ENCODE measurements at places on chromosomes 4 and X. TPM values are rescaled to one million over a fixed set of nuclear protein-coding genes. Genes with fewer than 3 reads are reported as not detected.

The SATL1 gene
- not detected for total RNA-seq

The HMX1 gene
- total RNA-seq: not detected

The RTL9 gene
- total RNA-seq: not detected

The LRP2BP gene
- 2.7 TPM for total RNA-seq

The CCNI gene
- 385 TPM for total RNA-seq

The DCLK2 gene
- not detected for total RNA-seq

The SHOX gene
- not detected for total RNA-seq

The TMEM144 gene
- total RNA-seq: 0.45 TPM

The MAGEB1 gene
- not detected for total RNA-seq

The OTUD6A gene
- total RNA-seq: not detected

DNA sequence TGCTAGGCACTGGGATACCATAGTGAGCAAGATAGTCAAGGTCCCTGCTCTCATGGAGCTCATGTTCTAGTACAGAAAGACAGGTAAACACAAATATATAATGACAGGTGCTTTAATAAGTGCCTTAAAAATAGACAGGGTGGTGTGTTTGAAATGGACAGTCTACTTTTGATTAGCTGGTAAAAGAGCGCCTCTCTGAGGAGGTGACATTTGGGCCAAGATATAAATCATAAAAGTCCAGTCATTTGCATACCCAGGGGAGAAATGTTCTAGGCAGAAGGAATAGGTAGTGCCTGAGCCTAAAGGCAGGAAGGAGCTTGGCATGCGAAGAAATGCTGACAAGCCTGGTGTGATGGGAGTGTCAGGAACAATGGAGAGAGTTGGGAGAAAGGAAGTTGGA, 83.6 kb downstream of the DNAAF6 start:
- H3K4me1 ChIP-seq: no peaks in the 10 kb centered on the region
- no peaks in the 10 kb centered on the region for H3K27me3 ChIP-seq
- no peak overlapping the region for H3K27ac ChIP-seq
- no peaks in the 10 kb centered on the region for H3K36me3 ChIP-seq
- no peak for DNase-seq

DNA sequence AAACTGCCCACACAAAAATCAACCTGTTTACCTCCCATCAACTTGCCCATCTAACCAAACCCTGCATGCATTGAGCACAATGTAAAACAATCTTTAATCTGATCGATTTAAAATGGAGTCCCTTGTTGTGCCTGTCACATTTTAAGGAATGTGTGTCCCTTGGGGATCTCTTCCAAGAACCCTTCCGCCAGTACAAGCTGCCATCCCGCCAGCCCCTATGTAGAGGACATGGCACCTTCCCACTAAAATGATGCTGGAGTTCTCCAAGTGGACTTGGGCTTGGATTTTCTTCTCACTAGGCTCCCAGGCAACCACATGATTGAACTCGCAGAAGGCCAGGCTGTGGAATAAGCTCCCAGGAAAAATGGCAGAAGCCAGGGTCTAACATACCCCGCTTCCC, 45.8 kb upstream of the ENPP6 start:
- H3K27me3 ChIP-seq: no peaks in the 10 kb centered on the region
- no peaks in the 10 kb centered on the region for H3K36me3 ChIP-seq
- DNase-seq: no peak
- no peak overlapping the region for H3K27ac ChIP-seq
- H3K4me1 ChIP-seq: peaks cover 23% of the 10 kb centered on the region
- no peak overlapping the region for H3K4me3 ChIP-seq

DNA sequence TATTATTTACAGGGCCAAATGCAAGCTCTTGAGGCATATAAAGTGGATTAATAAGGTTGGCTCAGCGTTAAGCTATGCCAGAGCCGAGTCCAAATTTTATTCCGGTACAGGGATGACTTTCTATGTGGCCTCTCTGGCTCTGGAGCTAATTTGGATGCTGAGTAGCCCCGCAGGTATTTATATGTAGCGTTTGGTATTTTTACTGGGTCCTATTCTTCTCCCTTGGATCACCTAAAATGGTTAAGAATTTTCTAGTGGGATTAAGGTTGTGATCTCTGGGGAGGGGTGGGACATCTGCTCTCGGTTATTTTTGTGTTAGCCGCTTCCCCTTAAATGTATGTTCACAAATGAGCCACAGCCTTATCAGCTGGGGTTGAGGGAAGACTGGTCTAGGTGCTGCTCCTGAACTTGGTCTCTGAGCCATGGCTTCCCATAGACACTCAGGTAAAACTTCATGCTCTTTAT, 49.4 kb downstream of the FHL1 start:
- no peaks in the 10 kb centered on the region for H3K36me3 ChIP-seq
- peaks cover 18% of the 10 kb centered on the region for H3K4me1 ChIP-seq
- no peak overlapping the region for H3K4me3 ChIP-seq

GRCh38 chrX:10582945-10583344, 37.4 kb downstream of the MID1 start:
- H3K27ac ChIP-seq: no peak overlapping the region
- H3K27me3 ChIP-seq: no peaks in the 10 kb centered on the region
- no peak for DNase-seq
- H3K4me3 ChIP-seq: no peak overlapping the region
- H3K36me3 ChIP-seq: no peaks in the 10 kb centered on the region
- H3K4me1 ChIP-seq: no peaks in the 10 kb centered on the region

- no peak for DNase-seq
- H3K27ac ChIP-seq: no peak overlapping the region
- no peak overlapping the region for H3K4me3 ChIP-seq
- H3K27me3 ChIP-seq: no peaks in the 10 kb centered on the region
- no peaks in the 10 kb centered on the region for H3K36me3 ChIP-seq
These were observed 6.8 kb downstream of the STAP1 start for GRCh38 chr4:67565284-67565683.

DNA sequence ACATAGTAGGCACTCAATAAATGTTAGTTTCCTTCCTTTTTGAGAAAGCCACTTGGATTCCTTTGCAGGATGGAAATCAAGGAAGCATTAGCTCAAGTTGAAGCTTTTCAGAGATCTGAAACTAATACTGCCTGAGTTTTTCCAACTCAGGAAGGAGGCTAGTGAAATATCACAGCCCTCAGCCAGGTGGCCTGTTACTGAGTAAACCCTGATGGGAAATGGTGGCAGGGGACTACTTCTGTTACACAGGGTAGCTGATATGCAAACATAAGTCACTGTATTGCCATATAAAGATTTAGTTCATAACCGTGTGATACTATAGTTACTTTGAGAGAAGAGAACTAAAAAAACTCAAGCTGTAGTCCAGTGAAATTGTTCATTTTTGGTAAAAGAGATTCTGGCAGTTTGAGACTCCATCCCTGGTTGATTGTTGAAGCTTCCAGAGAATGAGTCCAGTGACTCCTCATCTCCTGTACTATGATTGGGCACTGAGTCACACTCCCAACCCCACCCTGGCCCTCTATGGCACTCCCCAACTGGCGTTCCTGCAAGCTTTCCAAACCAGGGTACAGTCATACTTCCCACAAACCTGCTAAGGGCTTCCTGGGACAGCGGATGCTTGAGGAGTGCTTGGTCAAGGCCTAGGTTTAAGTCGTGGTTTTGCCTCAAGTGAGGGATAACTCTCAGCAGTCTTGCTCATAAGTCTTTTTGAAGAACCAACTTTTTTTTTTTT, 81.8 kb downstream of the MID1IP1 start:
- H3K27me3 ChIP-seq: no peaks in the 10 kb centered on the region
- H3K36me3 ChIP-seq: no peaks in the 10 kb centered on the region
- H3K4me3 ChIP-seq: no peak overlapping the region
- no peak overlapping the region for H3K27ac ChIP-seq

DNA sequence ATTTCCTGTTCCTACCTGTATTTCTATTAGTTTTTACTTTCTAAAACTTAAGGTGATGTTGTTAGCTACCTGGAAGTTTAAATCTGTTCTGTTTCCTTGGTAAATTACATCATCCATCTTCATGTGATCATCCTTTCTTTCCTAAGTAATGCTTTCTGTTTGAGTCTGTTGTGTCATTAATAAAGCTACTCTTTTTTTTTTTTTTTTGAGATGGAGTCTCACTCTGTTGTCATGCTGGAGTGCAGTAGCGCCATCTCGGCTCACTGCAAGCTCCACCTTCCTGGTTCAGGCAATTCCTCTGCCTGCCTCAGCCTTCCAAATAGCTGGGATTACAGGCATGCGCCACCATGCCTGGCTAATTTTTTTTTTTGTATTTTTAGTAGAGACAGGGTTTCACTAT, 73.3 kb downstream of the FIP1L1 start:
- no peak overlapping the region for H3K4me3 ChIP-seq
- H3K27ac ChIP-seq: no peak overlapping the region
- H3K36me3 ChIP-seq: peaks cover 48% of the 10 kb centered on the region

- H3K36me3 ChIP-seq: no peaks in the 10 kb centered on the region
- DNase-seq: no peak
- no peak overlapping the region for H3K27ac ChIP-seq
- no peak overlapping the region for H3K4me3 ChIP-seq
These were observed 58.9 kb upstream of the RAI2 start for GRCh38 chrX:17919896-17920446.

DNA sequence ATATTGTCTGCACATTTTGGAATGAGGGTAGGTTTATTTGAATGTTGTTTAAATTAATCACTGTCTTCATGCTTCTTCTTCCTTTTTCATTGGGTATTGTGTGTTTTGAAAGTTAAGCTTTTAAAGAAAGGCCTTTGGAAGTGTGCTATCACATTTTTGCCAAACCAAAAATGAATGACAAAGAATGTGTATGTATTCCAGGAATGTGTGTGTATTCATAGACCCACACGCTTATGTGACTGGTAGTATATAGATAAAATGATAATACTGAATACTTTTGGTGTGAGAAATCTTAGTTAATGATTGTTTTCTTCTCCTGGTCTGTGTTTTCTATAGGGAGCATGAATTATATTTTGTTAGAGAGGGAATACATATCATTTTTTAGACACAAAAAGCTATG, 404.4 kb downstream of the TLL1 start:
- H3K27me3 ChIP-seq: no peaks in the 10 kb centered on the region
- no peaks in the 10 kb centered on the region for H3K4me1 ChIP-seq
- no peak for DNase-seq
- H3K36me3 ChIP-seq: no peaks in the 10 kb centered on the region
- no peak overlapping the region for H3K27ac ChIP-seq

- no peak overlapping the region for H3K4me3 ChIP-seq
- DNase-seq: no peak
- H3K27me3 ChIP-seq: no peaks in the 10 kb centered on the region
- peaks cover 30% of the 10 kb centered on the region for H3K4me1 ChIP-seq
- H3K36me3 ChIP-seq: no peaks in the 10 kb centered on the region
These were observed 108.3 kb downstream of the DCTD start for GRCh38 chr4:182808673-182809416.

- no peaks in the 10 kb centered on the region for H3K36me3 ChIP-seq
These were observed 451.7 kb upstream of the PITX2 start for GRCh38 chr4:111074523-111075114.

- peaks cover 29% of the 10 kb centered on the region for H3K4me1 ChIP-seq
- H3K27me3 ChIP-seq: no peaks in the 10 kb centered on the region
- peaks cover 6% of the 10 kb centered on the region for H3K36me3 ChIP-seq
These were observed 84.3 kb downstream of the NBDY start for GRCh38 chrX:56813318-56813837.

DNA sequence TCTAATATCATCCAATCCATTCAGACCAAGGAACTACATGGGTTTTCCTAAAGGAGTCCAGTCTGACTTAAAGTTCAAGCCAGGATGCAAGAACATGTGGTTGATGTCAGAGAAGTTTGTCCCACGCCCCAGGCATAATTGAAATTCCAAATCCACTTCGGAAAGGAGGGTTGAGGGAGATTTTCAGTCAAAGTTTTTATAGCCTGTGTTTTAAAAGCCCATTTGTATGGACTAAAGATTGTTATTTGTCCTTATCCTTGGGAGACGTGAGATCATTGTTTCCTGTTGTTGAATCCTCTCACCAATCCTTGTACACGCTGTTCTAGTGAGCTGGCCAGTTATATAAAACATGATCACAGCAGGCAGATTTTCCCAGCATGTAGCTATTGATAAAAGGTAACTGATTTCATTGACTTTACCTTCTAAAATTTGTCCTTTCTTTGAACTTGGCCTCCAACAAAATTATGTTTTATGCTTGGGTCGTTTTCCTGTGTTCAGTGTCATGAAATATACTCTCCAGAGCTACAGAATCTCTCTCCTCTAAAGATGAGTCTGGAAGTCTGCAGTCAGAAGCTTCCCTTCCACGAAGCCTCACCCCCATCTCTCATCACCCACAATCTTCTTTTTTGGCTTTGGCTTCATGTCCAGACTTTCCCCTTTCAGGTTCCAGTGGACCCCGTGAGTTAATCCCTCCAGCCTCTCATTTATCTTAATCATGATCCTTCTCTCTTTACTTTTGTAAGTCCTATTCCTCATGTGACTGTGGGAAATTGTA, 92.9 kb downstream of the ATP10D start:
- no peak overlapping the region for H3K4me3 ChIP-seq
- H3K36me3 ChIP-seq: peaks cover 2% of the 10 kb centered on the region
- no peaks in the 10 kb centered on the region for H3K4me1 ChIP-seq
- no peaks in the 10 kb centered on the region for H3K27me3 ChIP-seq
- H3K27ac ChIP-seq: no peak overlapping the region

DNA sequence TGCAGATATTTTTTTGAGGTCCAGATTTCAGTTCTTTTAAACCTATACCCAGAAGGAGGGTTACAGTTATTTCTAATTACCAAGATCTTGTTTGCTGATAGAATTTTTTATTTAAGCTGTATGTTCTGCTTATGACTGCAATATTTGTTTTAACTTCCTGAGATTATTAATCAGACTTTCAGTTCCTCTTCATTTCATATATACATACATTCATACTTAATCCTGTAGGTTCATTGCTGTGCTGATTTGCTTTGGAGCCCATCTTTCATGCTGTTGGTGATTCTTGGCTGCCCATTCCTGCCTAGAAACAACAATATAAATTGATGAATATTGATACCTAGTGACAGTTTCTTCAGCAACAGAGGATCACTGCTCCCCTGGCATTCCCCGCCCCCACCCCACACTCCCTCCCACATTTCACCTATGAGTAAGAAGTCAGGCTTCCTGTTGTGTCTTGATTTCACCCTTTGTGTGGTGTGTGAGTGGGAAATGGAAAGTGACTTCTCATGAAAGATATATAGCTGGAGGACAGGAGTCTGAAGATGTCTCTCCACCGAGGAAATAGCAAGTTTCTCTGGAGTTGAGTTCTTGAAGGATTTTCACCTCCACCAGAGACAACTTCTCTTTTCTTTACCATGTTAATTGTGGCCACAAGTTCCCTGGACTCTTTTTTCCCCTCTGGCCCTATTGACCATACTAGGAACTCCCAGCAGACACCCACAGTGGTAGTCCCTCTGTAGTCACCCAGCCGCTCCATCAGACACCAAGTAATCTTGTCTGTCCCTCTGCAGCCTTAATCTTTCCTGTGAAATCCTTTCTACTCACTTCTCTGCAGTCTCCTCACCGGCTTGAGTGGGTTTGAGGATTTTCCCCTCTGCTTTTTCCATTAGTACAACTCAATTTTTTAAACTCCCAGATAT, 118.4 kb downstream of the ASB9 start:
- H3K4me3 ChIP-seq: no peak overlapping the region
- no peaks in the 10 kb centered on the region for H3K27me3 ChIP-seq
- no peaks in the 10 kb centered on the region for H3K36me3 ChIP-seq
- no peak for DNase-seq
- peaks cover 7% of the 10 kb centered on the region for H3K4me1 ChIP-seq

DNA sequence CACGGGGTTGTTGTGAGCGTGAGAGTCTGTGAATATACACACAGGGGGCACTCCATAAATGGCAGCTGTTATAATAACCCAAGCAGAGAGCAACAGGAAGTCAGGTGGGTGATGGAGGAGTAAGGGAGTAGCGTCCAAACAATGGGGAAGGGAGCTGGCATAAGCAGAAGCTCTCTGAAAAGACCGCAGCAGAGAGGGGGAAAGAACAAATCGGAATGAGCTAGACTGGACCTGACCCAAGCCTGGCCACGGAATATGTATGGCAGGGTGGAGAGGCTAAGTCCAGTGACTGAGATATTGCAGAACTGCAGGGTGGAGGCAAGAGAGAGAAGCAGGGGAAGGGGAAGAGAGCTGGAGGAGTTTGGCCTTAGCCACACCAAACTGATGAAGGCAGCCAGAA, 6.5 kb upstream of the GJB1 start:
- H3K4me1 ChIP-seq: no peaks in the 10 kb centered on the region
- H3K36me3 ChIP-seq: no peaks in the 10 kb centered on the region
- no peak overlapping the region for H3K27ac ChIP-seq
- DNase-seq: no peak

Measured in CD4-positive, alpha-beta T cell (primary cell).